Stomach (tissue), 19 donors: ENCODE measurements at places on chromosomes 1 and 21. TPM values are rescaled to one million over a fixed set of nuclear protein-coding genes. Genes with fewer than 3 reads are reported as not detected.

- H3K36me3 ChIP-seq = no peaks in the 10 kb centered on the region
- H3K27ac ChIP-seq = no peak overlapping the region
- no peaks in the 10 kb centered on the region for H3K4me1 ChIP-seq
- no peak overlapping the region for H3K4me3 ChIP-seq
- no peak for DNase-seq
These were observed 90.1 kb downstream of the PGBD5 start for GRCh38 chr1:230335861-230336522.

DNA sequence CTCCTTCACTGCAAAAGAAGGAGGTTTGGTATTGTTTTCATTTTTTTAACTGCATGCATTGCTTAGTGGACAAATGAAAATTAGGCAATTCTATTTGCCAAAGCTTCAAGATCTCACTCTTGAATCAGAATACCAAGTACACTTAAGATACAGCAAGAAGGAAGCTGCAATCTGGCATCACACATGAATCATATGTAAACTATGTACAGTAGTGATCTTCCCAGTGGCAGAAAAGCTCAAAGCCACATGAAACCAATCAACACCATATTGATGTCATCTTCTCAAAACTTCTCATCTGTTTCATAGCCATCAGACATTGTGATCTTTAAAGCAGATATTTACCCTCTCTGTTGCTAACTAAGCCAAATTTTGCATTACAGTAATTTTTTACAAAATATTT, 550.1 kb downstream of the LTN1 start:
- H3K27me3 ChIP-seq = no peaks in the 10 kb centered on the region
- H3K4me3 ChIP-seq = no peak overlapping the region
- no peak for DNase-seq
- H3K36me3 ChIP-seq = no peaks in the 10 kb centered on the region
- H3K4me1 ChIP-seq = no peaks in the 10 kb centered on the region

- H3K27ac ChIP-seq = no peak overlapping the region
- H3K36me3 ChIP-seq = no peaks in the 10 kb centered on the region
- no peaks in the 10 kb centered on the region for H3K4me1 ChIP-seq
- no peaks in the 10 kb centered on the region for H3K27me3 ChIP-seq
- DNase-seq = no peak
- H3K4me3 ChIP-seq = no peak overlapping the region
These were observed 24.8 kb upstream of the PRDM2 start for GRCh38 chr1:13675151-13675651.

DNA sequence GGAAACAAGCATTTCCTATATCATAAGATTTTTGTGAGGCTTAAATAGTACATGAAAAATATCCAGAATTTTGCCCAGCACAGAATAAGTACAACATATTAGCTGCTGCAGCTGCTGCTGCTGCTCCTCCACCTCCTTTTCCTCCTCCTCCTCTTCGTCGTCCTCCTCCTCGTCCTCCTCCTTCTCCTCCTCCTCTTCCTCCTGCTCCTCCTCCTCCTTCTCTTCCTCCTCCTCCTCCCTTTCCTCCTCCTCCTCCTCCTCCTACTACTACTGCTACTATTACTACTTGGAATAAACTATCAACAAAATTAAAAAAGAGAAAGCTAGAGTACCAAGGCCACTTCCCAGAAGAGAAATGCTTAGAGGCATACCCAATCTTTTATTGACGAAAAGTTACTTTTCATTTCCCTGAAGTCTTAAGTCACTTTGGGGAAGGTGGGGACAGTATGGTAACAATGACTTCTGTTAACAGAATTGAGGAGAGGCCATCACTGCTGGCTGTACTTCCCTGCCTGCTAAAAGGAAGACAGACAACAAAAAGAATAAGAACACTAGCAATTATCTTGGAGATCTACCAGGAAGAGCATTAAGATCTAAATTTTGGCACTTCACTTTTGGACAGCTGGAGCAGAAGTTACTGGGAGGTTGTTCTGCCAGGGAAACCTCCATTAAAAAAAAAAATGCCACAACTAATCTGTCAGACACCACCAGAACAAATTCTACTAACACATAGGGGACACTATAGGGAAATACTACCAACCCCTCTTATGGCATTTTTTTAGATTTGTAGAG, 7.1 kb downstream of the DENND1B start:
- no peaks in the 10 kb centered on the region for H3K27me3 ChIP-seq
- H3K27ac ChIP-seq = no peak overlapping the region
- DNase-seq = no peak
- H3K36me3 ChIP-seq = no peaks in the 10 kb centered on the region

DNA sequence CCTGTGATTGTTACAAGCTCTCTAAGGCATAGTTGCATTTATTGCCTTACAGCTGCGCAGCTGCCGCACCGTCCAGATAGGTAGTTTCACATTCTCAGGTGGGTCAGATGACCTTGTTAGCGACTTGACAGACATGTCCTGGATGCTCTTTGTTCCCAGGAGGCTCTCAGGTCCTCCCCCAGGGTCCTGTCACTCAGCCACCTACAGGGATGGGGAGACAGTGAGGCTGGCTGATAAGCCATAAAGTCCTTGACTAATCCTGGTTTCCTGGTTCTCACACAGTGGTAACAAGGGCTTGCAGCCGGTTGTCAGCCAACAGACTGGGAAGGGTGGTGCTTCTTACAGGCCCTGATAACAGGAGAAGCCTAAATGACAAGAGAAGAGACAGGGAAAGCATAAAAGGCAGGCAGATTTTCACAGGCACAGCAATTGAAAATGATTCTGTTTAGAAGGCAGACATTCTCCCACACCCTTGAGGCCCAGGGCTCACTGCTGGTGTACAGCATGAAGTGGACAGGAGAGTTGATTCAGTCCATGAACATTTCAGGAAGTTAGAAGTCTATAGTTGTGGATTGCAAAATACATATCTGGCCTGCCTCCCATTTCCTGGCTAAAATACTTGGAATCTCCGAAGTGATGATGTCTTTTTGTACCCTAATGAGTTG, 2.9 kb downstream of the ARF1 start:
- H3K27me3 ChIP-seq = no peaks in the 10 kb centered on the region
- no peak for DNase-seq
- peak overlapping the region; percentile 100 for H3K27ac ChIP-seq
- H3K4me3 ChIP-seq = peak overlapping the region; percentile 99
- peaks cover 84% of the 10 kb centered on the region for H3K4me1 ChIP-seq

GRCh38 chr1:226050133-226050532, 12.4 kb upstream of the H3-3A start:
- no peak overlapping the region for H3K4me3 ChIP-seq
- DNase-seq = no peak
- no peak overlapping the region for H3K27ac ChIP-seq
- H3K4me1 ChIP-seq = peaks cover 8% of the 10 kb centered on the region
- H3K36me3 ChIP-seq = no peaks in the 10 kb centered on the region

DNA sequence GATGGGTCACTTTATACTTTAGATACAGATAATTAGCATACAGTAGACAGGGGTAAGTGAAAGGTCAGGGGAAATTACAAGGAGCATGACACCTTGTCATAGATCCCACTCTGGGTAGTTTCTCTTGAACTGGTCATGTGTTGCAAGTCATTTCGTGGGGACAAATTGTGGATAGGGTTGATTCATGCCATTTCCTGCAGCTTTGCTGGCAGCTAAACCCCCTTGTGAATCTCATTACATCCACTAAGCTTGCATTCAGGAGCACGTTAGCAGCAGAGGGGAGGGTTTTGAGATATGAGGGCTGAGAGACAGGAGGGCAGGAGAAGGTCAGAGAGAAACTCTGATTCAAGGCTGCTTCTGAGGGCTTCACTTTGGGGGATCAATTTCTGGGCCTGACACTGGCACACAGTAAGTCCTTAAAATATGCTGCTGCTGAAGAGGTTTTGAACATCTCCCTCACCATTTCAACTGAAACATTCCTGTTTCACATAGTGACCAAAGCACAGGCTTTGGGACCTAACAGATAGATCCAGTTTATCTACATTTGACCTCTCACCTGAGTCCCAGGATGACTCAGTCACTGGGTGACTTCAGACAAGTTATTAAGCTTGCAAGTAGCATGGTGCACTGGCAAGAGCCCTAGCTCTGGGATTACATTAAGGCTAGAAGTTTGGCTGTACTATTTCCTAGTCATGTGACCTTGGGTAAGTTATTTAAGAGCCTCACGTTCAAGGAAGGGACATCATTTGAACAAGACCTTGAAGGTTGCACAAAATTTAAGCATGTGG, 206.0 kb upstream of the USP24 start:
- H3K4me1 ChIP-seq = peaks cover 3% of the 10 kb centered on the region
- no peak overlapping the region for H3K4me3 ChIP-seq
- H3K36me3 ChIP-seq = no peaks in the 10 kb centered on the region
- no peak for DNase-seq
- H3K27me3 ChIP-seq = no peaks in the 10 kb centered on the region

DNA sequence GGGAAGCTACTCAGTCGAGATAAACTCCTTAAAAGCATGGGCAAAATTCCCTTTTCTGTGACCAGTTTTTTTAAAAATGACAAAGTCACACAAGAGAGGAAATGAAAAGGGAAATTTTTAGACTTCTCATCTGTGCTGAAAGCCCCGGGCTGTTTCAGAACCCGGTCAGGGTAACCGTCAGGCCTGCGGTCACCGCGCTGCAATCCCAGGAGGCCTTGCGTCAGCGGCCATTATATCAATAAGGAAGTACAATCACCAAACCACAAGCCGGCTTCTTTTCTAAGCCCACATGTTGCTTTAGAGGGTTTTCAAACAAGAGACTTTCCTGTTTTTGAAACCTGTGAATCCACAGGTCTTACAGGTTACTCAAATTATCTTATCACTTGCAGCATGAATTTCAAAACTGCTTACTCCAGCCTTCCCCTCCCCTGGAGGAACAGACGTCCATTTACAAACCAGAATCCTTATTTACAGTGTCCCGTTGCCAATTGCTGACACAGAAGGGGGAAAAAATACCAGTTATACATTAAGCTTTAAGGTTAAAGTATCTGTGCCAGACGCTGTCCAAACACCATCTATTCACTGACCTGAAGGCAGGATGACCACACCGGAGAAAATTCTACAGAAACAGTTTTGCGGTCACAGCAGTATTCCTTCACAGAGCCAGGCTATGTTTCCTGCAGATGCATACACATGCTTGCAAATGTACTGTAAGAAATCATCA, 165.3 kb downstream of the TOMM20 start:
- DNase-seq = peak; percentile 92
- peaks cover 69% of the 10 kb centered on the region for H3K4me1 ChIP-seq
- H3K27ac ChIP-seq = peak overlapping the region; percentile 50
- H3K36me3 ChIP-seq = no peaks in the 10 kb centered on the region
- H3K4me3 ChIP-seq = no peak overlapping the region

DNA sequence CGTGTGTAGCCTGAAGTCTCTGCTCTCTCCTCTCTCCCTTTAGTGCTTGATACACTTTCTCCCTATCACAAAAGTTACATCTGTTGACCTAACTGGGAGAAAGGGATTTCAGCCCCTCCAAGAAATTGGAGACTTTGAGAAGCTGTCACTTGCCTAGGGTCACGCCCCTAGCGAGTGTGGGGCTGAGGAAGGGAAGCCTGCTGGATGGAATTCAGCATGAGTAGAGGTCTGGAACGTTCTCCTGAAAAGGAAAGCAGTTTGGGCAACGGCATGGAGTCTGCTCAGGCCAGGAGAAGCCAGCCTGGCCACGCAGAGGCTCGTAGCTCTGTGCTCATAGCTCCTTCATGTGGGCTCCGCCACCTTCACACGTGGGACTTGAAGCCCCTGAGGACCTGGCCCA, 22.4 kb downstream of the COL16A1 start:
- no peaks in the 10 kb centered on the region for H3K27me3 ChIP-seq
- no peak overlapping the region for H3K27ac ChIP-seq
- DNase-seq = no peak
- no peak overlapping the region for H3K4me3 ChIP-seq
- peaks cover 16% of the 10 kb centered on the region for H3K36me3 ChIP-seq
- no peaks in the 10 kb centered on the region for H3K4me1 ChIP-seq

DNA sequence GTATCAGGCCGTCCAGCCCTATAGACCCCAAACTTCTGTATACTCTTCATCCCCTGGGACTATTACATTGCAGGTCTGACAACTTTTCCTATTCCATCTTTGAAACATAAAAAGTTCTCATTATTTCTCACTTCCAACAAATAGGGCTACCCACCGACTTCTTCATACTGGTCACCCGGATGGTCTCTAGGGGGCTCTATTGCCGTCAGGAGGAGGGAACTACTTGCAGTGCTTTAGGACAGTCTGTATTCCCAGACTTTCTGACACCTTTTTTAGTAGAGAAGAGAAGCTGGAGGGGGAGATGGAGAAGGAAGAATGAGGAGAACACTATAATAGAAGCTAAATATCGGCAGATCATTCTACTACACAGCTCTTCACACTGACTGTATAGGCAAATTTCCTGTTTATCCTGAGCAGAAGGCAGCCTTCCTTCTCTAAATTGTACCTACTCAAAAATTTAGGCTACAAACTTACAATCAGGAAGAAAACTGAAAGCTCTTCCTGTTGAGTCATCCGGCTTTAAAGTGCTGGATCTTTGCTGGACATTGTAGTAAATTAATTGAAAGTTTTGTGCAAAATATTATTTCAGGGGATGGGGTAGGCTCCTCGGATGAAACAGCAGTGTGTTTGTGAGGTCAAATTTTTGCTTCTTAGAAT, 54.6 kb downstream of the CDC7 start:
- H3K4me1 ChIP-seq = peaks cover 22% of the 10 kb centered on the region
- peak overlapping the region; percentile 22 for H3K27ac ChIP-seq
- no peak overlapping the region for H3K4me3 ChIP-seq
- no peak for DNase-seq
- no peaks in the 10 kb centered on the region for H3K36me3 ChIP-seq
- no peaks in the 10 kb centered on the region for H3K27me3 ChIP-seq

GRCh38 chr1:160681066-160681890, 30.3 kb downstream of the CD48 start:
- H3K4me3 ChIP-seq = no peak overlapping the region
- H3K27ac ChIP-seq = no peak overlapping the region
- H3K4me1 ChIP-seq = no peaks in the 10 kb centered on the region
- H3K36me3 ChIP-seq = no peaks in the 10 kb centered on the region

DNA sequence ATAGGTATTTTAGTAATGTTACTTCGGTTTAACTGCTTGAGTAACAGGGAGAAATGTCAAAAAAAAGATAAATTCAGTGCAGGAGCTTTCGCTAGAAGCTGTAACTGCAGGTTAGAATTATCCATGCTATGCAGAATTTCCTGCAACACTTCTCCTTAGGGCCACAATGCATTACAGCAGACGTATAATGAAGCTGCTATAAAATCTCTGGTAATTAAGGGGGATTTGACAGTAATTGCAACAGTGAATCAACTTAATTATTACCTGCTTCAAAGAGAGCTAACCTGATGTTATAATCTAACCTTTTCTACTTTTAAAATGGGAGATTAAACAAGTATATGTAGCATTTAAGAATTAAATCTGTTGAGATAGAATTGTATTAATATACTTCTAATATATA, 92.6 kb downstream of the ATG4C start:
- H3K27ac ChIP-seq = no peak overlapping the region
- no peaks in the 10 kb centered on the region for H3K4me1 ChIP-seq
- no peak for DNase-seq
- no peaks in the 10 kb centered on the region for H3K27me3 ChIP-seq

The BCAN gene
- total RNA-seq = 5.7 TPM

The RNU1-3 gene
- under 0.01 TPM for total RNA-seq

The CFAP141 gene
- total RNA-seq = not detected

The HLX gene
- 38.5 TPM for total RNA-seq

The OR2L5 gene
- total RNA-seq = not detected

The ZBED6 gene
- 26.3 TPM for total RNA-seq
